ENCODE measurements at places on chromosomes 5 and 9. TPM values are rescaled to one million over a fixed set of nuclear protein-coding genes. Genes with fewer than 3 reads are reported as not detected.

SV2C gene
- total RNA-seq: not detected

STK32A gene
- total RNA-seq: not detected

TMEM215 gene
- total RNA-seq: not detected

FASTKD3 gene
- 13.7 TPM for total RNA-seq

PTGDS gene
- total RNA-seq: 0.60 TPM

IL31RA gene
- total RNA-seq: 0.19 TPM

PCDHA12 gene
- 0.17 TPM for total RNA-seq

DMRT3 gene
- total RNA-seq: not detected

PTGS1 gene
- 2.7 TPM for total RNA-seq

DCP2 gene
- total RNA-seq: 67.2 TPM

SLCO4C1 gene
- 0.14 TPM for total RNA-seq

C9orf57 gene
- total RNA-seq: not detected

PAM gene
- 271 TPM for total RNA-seq

SLC4A9 gene
- total RNA-seq: not detected

IARS1 gene
- total RNA-seq: 197 TPM

AHRR gene
- total RNA-seq: 13.4 TPM

PDZD2 gene
- total RNA-seq: 2.6 TPM

FRMPD1 gene
- total RNA-seq: not detected

HMCN2 gene
- total RNA-seq: 1.0 TPM

LRRC19 gene
- not detected for total RNA-seq

All from dermis blood vessel endothelial cell (primary cell).